Posterior cingulate gyrus (tissue), 11 donors: ENCODE measurements at places on chromosomes 6 and 20.

GRCh38 chr6:42756722-42757121 is 10.8 kb upstream of the TBCC start:
- DNase-seq = no peak

DNA sequence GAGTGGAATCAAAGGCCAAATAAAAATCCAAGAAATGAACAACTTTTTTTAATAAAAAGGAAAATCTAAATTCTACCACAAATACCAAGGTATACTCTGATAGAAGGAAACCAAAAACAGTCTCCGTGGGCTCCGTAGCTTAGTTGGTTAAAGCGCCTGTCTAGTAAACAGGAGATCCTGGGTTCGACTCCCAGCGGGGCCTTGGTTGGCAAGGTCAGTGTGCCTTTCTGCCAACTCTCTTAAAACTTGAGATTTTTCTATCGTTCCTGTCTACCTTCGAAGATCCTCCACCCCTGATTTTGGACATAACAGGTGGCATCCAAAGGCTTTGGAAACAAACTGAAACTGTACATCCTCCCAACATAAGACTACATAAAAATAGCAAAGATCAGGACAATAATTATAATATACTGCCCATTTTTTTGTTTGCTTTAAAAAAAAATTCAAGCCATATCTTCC is 197.9 kb downstream of the TRIM27 start:
- DNase-seq = no peak

DNA sequence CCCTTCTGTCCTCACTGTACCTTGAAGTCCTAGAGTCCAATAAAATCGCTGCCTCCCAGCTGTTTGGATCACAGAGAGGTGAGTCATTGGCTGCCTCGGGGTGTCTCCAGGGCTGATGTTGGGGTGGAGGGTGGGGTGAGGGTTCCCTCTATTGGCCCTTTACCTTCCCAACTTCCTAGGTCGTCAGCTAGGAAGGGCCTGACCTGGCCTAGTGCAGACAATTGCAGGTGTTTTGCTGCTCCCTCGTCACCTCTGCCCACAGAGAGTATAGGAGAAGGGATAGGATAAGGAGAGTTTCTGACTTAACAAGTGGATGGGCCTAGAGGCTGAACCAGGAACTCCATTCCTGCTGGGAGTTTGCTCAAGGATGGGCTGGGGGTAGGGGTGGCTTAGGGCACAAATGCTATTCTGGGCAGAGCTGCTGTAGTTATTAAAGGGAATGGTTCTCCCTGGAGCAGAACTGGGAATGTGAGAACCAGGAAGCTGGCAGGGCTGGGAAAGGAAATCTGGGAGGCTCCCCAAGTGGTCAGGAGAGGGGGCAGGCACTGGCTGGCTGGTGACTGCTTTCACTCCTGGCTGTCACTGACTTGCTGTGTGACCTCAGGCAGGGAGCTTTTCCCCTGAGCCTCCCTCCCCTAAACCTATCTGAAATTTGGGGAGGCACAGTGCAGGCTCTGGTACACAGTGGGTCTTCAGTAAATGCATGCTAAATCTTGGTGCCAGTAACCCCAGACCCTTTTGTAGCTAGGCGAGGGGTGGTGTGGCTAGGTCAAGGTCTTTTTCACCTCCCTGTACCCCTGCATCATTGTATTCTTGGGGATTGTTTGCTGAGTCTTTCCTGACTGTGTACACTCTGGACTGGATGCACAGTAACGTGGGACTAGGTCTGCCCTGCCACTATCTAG is 1.5 kb downstream of the TP53INP2 start:
- no peak for DNase-seq

DNA sequence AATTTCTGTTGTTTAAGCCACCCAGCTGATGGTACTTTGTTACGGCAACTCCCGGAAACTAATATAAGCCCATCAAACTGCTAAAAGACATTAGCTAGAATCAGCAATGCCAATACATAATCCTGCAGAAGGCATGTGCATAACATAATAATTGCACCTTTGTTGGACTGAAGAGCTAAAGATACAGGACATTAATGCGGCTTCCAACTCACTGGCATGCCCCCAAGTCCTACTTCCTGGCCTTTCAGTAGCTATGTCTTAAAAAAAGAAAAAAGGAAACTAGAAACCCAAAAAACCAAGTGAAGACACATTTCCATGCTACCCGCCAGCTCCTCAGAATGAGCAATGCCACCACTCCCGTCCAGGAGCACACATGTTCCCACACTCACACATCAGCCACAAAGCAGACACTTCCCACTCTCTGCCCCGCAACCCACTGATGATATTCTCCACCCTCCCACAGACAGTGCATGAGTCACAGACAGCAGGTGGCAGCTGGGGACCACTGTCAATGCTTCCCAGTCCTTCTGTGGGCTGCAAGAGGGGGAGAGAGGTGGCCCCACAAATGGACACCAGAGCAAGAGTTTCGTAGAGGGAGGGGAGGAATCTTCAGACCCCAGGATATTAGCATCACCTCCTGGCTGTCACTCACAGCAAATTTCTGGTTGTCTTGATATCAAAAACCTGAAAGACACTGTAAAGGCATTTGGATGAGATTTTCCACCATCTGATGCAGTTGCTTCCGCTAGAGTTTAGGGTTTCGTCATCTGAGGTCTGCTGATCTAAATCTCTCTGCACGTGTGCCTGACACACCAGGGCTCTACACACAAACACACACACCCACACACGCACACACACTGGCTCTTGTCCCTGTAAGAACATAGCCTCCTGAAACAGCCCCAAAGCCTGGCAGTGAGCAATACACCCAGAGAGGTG is 32.8 kb downstream of the GFOD1 start:
- peak; percentile 76 for DNase-seq

- no peak for DNase-seq
Measured at GRCh38 chr6:85418059-85418458, 31.8 kb upstream of the NT5E start.

- DNase-seq = no peak
Measured at GRCh38 chr6:19754686-19755085, 82.5 kb upstream of the ID4 start.
